ENCODE measurements at places on chromosomes 2 and 18.

GRCh38 chr2:215189393-215189792, 51.0 kb upstream of the ABCA12 start:
- DNase-seq: no peak

DNA sequence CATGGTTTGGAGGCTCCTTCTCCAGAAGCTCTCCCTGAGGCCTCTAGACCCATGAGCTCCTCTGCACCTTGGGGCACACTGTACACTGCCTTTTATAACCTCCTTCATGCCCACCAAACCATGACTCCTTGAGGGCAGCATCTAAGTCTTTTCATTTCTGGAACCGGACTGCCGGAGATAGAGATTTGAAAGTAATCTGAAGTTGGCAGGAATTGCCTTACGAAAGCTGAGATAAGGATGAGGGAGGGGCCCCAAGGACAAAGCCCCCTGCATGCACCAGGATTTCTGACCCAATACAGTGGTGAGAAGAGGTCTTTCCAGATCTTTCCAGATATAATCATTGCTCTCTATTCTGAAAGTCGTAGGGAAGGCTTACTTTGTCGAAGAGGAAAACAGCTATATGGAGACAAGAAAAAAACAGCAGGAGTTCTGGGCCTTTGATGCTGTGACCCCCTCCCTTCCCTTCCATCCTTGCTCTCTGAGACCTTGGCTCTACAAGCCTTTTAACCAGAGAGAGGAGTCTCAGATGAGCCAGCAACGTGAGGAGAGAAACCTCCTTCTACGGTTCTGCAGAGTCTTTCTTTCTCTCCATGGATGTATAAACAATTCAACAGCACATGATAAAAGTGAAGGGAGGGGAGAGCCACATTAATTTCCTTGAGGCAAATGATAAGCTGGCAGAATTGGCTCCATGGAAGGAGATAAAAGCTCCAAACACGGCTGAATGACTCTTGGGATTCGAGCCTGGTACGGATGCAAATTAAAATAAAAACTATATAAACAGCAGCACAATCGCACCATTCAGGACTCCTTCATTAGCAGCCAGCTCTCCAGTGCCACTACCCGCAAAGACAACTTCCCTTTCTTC, 88.0 kb upstream of the RTN4 start:
- no peak for DNase-seq

DNA sequence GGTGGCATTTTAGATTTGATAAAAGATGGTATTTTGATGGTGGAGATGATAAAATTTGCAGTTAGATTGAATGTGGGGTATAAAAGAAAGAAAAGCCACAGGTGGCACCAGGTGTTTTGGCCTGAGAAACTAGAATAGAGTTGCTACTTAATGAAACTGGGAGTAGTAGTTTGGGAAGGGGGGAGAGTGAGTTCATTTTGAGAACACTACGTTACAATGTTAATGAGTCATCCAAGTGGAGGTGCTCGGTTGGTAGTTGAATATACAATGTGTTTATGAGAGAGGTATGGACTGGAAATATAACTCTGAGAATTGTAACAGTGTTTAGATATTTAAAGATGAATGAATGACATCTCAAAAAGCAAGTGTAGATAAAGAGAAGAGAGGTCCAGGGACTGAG, 26.4 kb downstream of the EPG5 start:
- no peak for DNase-seq

DNA sequence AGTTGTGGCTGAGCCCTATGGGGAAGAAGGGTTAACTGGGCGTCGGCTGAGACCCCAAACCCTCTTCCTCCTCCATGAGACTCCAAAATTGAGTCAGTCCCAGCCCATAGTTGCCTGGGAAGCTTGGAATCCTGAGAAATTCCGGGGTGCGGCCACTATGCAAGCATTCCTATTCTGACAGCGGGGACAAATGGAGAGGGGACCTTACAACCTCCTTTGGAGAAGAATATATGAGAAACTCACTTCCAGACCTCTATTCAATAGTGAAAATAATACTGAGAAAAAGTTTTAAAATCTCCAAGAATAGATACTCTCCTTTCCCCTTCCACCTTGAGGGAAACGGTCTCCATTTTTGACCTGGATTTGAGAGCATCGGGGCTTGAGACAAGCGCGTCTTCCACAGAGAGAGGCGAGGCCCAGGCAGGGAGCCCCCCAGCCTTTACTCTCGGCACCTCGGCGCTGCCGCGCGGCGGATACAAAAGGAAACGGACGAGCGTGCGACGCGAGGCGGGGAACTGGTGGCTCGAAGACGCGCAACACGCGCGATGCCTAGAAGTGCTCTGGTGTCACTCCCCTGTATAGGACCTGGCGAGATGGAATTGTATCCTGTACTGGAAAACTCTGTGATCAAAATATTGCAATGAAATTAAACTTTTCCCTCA, 11.1 kb downstream of the NR4A2 start:
- DNase-seq: no peak

DNA sequence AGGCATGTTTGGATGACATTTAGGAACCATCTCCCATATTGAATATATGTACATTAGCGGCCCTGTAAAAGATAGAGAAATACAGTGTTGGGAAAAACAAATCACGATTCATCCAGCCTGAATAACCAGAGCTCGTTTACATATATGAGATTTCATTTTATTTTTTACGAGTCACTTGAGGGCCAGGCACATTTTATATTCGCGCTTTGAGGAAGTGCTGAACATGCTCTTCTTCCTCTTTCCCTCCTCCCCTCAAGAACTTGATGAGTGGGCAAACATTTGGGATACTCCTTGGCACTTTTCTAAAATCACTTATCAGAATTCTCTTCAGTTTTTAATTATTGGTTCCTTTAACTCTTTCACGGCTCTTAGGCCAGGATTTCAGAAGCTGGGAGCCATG, 268.0 kb upstream of the TANK start:
- DNase-seq: no peak

- DNase-seq: no peak
Measured at GRCh38 chr2:15141211-15141610, 419.9 kb downstream of the NBAS start.

DNA sequence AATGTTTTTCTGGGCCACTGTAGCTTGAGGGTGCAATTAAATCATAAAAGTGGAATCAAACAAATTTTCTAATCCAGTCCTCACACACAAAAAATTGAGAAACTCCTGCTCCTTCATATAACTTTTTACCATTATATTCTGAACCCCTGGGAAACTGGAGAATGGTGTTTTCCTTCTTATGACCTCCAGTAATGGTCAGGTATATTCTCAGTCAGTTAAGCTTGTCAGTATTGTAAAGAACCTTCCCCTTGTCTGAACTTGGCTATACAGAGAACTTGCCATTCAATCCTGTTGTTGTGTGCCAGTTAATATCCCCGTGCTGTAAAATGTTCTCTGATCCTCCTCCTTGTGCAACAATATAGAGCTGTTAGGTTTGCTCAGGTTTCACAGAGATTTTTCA, 39.5 kb downstream of the ZNF804A start:
- DNase-seq: no peak

GRCh38 chr18:26017929-26018328, 72.5 kb downstream of the SS18 start:
- DNase-seq: no peak
